ENCODE measurements at places on chromosomes 5 and 9. TPM values are rescaled to one million over a fixed set of nuclear protein-coding genes. Genes with fewer than 3 reads are reported as not detected.

DNA sequence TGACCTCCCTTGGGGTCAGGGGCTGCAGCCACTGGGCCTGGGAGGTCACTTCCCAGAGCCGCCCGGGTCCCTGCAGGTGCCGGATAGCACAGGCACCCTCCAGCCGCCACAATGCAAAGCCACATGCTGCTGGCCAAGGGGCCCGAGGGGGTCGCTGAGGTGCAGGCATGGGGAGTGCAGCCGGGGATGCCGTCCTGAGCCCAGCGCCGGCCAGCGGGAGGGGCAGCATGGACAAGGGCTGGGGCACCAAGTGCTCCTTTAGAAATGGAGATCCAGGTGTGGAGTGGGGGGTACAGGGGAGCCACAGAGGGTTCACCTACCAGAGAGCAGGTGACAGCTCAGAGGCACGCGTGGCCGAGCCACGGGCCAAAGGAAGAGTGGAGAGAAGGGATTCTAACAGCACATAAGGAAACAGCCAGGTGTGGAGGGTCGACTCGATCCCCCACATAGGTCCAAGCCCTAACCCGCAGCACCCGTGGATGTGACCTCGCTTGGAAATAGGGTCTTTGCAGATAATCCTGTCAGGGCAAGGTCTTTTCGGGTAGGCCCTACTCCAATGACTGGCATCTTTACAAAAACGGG lies 24.7 kb downstream of the ZDHHC11B start:
- H3K27ac ChIP-seq, result no peak overlapping the region
- no peak overlapping the region for H3K4me3 ChIP-seq
- peaks cover 22% of the 10 kb centered on the region for H3K4me1 ChIP-seq
- no peaks in the 10 kb centered on the region for H3K27me3 ChIP-seq
- H3K36me3 ChIP-seq, result no peaks in the 10 kb centered on the region
- no peak for DNase-seq

- no peaks in the 10 kb centered on the region for H3K27me3 ChIP-seq
- H3K4me1 ChIP-seq, result peaks cover 4% of the 10 kb centered on the region
- H3K4me3 ChIP-seq, result no peak overlapping the region
- no peak for DNase-seq
- no peak overlapping the region for H3K27ac ChIP-seq
Measured at GRCh38 chr5:115949096-115949495, 13.2 kb upstream of the LVRN start.

GRCh38 chr9:37963936-37964739 lies 60.2 kb upstream of the SLC25A51 start:
- H3K4me3 ChIP-seq, result no peak overlapping the region
- peak overlapping the region; percentile 94 for H3K27ac ChIP-seq
- H3K36me3 ChIP-seq, result no peaks in the 10 kb centered on the region
- peaks cover 77% of the 10 kb centered on the region for H3K4me1 ChIP-seq
- no peaks in the 10 kb centered on the region for H3K27me3 ChIP-seq
- peak; percentile 79 for DNase-seq

GRCh38 chr5:50853151-50853550 lies 186.7 kb downstream of the PARP8 start:
- H3K27me3 ChIP-seq, result no peaks in the 10 kb centered on the region
- H3K27ac ChIP-seq, result no peak overlapping the region
- DNase-seq, result no peak
- no peaks in the 10 kb centered on the region for H3K4me1 ChIP-seq

DNA sequence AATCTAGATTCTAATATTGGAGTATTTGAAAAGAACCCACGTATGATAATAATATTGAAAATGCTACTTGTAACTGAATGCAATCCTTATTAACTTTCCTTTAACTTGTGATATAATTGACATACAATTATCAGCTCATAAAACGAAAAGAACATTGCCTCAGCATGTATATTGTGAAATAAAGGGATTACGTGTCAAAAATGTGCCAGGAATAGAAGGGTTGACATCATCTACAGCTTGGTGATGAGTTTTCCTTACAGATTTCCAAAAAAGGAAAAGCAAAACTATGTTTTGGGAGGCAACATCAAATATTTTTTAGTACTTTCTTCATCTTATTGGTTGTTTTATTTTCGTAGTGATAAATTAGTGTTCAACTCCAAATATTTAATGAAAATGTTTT lies 266.0 kb upstream of the PTGER4 start:
- H3K27me3 ChIP-seq, result no peaks in the 10 kb centered on the region
- DNase-seq, result no peak

DNA sequence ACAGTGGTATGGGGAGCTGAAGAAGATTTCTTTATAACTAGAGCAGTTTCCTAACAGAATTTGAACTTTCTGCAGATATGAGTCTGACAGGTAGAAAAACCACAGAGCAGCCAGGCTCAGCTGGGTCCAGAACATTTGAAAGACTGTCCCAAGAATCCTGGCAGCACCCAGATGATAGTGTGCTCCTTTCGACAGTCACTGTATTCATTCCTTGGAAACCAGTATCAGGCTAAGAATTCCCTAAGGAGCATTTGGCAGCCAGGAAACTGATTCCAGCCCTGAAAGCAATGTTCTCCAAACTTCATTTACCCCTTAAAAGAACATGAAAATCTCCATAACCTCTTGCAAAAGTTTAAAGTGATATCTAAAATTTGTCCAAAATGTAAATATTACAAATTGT lies 123.0 kb upstream of the MTAP start:
- no peak for DNase-seq
- H3K27me3 ChIP-seq, result no peaks in the 10 kb centered on the region
- no peak overlapping the region for H3K4me3 ChIP-seq
- no peak overlapping the region for H3K27ac ChIP-seq

- H3K36me3 ChIP-seq, result no peaks in the 10 kb centered on the region
- no peak for DNase-seq
- H3K4me3 ChIP-seq, result no peak overlapping the region
Measured at GRCh38 chr5:19497229-19497815, 490.7 kb downstream of the CDH18 start.

DNA sequence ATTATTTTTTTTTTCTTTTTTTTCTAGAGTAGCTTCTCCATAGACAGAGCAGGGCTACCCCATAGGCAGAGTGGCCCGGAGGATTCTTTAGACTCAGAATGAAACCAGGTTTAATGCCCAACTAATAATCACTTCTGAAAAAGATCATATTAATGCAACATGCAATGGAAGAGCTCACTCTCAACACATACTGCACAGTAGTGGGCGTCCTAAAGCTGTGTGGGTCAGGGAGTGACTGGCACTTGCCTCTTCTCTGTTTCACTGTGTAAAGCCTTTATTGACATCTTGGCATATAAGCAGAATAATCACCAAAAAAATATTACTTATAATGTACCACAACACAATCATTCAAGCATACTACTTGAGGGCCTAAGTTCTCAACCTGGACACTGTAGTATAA lies 11.1 kb downstream of the PWWP2A start:
- H3K4me3 ChIP-seq, result no peak overlapping the region
- H3K4me1 ChIP-seq, result peaks cover 17% of the 10 kb centered on the region
- no peaks in the 10 kb centered on the region for H3K36me3 ChIP-seq
- no peaks in the 10 kb centered on the region for H3K27me3 ChIP-seq
- DNase-seq, result no peak

GRCh38 chr9:35114113-35114839 lies 1.4 kb downstream of the ATOSB start:
- H3K27ac ChIP-seq, result peak overlapping the region; percentile 80
- no peaks in the 10 kb centered on the region for H3K36me3 ChIP-seq
- H3K27me3 ChIP-seq, result no peaks in the 10 kb centered on the region
- no peak overlapping the region for H3K4me3 ChIP-seq
- peak; percentile 47 for DNase-seq

NIPSNAP3A gene
- total RNA-seq, result 15.2 TPM

OR1Q1 gene
- total RNA-seq, result not detected

GPRIN1 gene
- total RNA-seq, result 0.26 TPM

NR6A1 gene
- total RNA-seq, result 3.9 TPM

ADAMTS19 gene
- total RNA-seq, result 0.26 TPM
